ENCODE measurements at places on chromosomes 13 and 19.

GRCh38 chr13:113164492-113164891, 6.0 kb downstream of the PROZ start:
- DNase-seq, result no peak

DNA sequence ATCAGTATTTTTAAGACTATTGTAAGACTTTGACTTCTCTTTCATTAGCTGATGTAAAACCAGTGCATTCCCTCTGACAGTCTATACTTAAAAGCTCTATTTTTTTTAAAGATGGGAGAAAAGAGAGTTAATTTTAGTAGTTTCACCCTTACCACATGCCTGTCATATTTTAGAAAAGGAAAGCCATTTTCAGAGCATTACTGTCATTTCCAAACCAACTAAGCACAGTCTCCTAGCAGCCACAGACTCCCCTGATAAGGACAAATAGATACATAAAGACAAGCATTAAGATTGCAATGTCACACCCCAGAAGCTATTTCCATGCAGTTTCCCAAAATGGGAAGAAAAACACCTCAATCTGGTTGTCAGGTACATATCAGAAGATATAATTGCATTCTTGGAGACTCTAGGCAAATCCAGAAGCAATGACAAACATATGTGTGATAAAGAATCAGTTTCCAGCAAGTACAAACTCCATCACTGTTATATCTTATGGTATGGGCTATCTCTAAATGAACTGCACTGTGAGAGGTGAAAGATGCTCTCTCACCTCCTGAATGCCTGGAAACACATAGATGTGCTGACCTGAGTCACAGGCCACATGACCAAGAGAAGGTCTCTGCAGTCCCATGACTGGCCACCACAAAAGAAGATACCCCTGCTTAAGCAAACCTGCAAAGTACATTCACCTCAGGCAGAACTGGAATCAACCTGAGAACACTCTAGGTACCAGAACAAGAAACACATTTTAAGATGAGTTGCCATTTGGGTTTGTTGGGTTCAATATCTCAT, 303.3 kb downstream of the POU4F1 start:
- no peak for DNase-seq

- DNase-seq, result no peak
Measured at GRCh38 chr19:57165846-57166245, 1.4 kb downstream of the DUXA start.

DNA sequence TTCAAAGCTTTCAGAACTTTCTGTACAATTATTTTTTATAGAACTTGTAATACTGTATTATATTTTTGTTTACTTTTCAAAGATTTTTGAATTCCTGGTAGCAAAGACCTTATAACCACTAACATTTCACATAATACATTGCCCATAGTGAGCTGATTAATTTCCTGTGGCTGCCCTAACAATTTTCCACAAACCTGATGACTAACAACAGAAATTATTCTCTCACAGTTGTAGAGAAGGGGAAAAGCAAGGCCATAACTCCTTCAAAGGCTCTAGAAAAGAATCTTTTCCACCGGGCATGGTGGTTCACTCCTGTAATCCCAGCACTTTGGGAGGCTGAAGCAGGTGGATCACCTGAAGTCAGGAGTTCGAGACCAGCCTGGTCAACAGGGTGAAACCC, 19.1 kb downstream of the KLF12 start:
- DNase-seq, result no peak

DNA sequence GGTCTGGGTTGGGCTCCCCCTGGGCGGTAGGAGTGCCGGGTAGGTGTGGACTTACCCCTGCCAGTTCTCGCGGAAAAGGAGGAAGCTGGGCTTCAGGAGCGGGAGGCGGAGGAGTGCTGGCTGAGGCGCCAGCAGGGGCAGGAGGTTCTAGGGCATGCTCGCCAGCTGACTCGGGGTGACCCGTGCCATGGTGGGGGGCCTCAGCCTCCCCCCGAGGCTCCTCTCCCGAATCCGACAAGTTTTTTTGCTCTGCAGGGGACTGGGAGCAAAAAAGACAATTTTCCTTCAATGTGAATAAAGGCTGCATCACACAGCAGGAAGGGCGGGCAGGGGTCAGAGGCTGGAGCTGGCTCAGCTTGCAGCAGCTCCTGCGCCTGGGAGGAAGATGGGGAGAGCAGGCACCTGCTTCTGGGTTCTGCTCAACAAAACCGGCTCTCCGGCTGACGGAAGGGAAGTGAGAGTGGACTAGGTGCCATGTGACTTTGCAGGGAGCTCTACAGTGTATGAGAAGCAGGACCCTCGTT, 26.5 kb downstream of the RANBP3 start:
- peak; percentile 16 for DNase-seq

- no peak for DNase-seq
Measured at GRCh38 chr13:87827479-87827878, 156.3 kb downstream of the SLITRK5 start.

DNA sequence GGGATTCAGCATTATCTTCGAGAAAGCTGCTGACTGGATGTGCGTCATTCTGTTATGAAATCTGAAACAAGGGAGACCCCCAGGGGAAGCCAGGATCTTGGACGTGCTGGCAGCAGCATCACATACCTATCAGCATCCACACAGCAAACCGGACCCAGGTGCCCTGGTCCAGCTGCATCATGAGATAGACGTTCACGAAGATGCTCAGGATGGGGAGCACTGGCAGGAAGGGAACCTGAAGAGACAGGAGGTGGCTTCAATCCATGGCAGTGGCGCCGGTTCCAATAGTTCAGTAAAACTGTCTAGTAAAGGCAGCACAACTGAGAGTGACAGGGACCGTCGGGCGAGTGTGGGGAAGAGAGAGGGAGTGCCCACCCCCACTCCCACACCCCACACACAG, 79.5 kb downstream of the SLC7A1 start:
- no peak for DNase-seq

GRCh38 chr19:7130043-7130442, 60.5 kb downstream of the ZNF557 start:
- DNase-seq, result no peak

All from DMS153 (cell line).